ENCODE measurements at places on chromosomes 4 and X. TPM values are rescaled to one million over a fixed set of nuclear protein-coding genes. Genes with fewer than 3 reads are reported as not detected.

The WDR13 gene
- 126 TPM for total RNA-seq

The EMCN gene
- total RNA-seq = 2.5 TPM

The SPANXA1 gene
- not detected for total RNA-seq

The TMSB15A gene
- 0.46 TPM for total RNA-seq

The FGFBP2 gene
- total RNA-seq = 0.49 TPM

The SPP1 gene
- 3.7 TPM for total RNA-seq

The CLDN34 gene
- 0.89 TPM for total RNA-seq

The DCAF8L2 gene
- not detected for total RNA-seq

The AKAP17A gene
- 39.0 TPM for total RNA-seq

The UTP3 gene
- 19.7 TPM for total RNA-seq

The FDCSP gene
- not detected for total RNA-seq

The SH3TC1 gene
- 18.3 TPM for total RNA-seq

The CT45A7 gene
- not detected for total RNA-seq

The CCDC120 gene
- 15.0 TPM for total RNA-seq

The SEL1L3 gene
- 110 TPM for total RNA-seq

The ZNF141 gene
- total RNA-seq = 19.5 TPM

The TLR1 gene
- total RNA-seq = 2.3 TPM

The NMU gene
- total RNA-seq = 0.42 TPM

The UGT8 gene
- total RNA-seq = 58.1 TPM

The GUF1 gene
- 21.0 TPM for total RNA-seq

The GJB1 gene
- total RNA-seq = 72.6 TPM

The PITX2 gene
- 1.1 TPM for total RNA-seq

The REELD1 gene
- total RNA-seq = not detected

The SLITRK2 gene
- 0.09 TPM for total RNA-seq

The SLC34A2 gene
- total RNA-seq = not detected

The ETDC gene
- total RNA-seq = not detected

The NDNF gene
- 9.2 TPM for total RNA-seq

The PNCK gene
- total RNA-seq = 14.2 TPM

The EVC2 gene
- total RNA-seq = 1.4 TPM

The F11 gene
- total RNA-seq = 0.45 TPM

The TKTL1 gene
- not detected for total RNA-seq

The RXFP1 gene
- total RNA-seq = 0.28 TPM

The FHL1 gene
- 24.8 TPM for total RNA-seq

The AMBN gene
- not detected for total RNA-seq

The DNAAF6 gene
- not detected for total RNA-seq

The HMGN5 gene
- total RNA-seq = 4.2 TPM

The AWAT2 gene
- total RNA-seq = not detected

The C4orf36 gene
- 0.92 TPM for total RNA-seq
